CD14-positive monocyte (primary cell): ENCODE measurements at places on chromosomes 6 and 20. TPM values are rescaled to one million over a fixed set of nuclear protein-coding genes. Genes with fewer than 3 reads are reported as not detected.

- H3K36me3 ChIP-seq, result no peaks in the 10 kb centered on the region
- no peak overlapping the region for H3K4me3 ChIP-seq
- no peak overlapping the region for H3K27ac ChIP-seq
- no peaks in the 10 kb centered on the region for H3K27me3 ChIP-seq
Observed at GRCh38 chr6:25318589-25318988, 39.4 kb downstream of the CARMIL1 start.

- no peak for DNase-seq
- H3K36me3 ChIP-seq, result no peaks in the 10 kb centered on the region
- peaks cover 91% of the 10 kb centered on the region for H3K4me1 ChIP-seq
- H3K27me3 ChIP-seq, result no peaks in the 10 kb centered on the region
Observed at GRCh38 chr6:6393069-6393529, 72.6 kb upstream of the F13A1 start.

DNA sequence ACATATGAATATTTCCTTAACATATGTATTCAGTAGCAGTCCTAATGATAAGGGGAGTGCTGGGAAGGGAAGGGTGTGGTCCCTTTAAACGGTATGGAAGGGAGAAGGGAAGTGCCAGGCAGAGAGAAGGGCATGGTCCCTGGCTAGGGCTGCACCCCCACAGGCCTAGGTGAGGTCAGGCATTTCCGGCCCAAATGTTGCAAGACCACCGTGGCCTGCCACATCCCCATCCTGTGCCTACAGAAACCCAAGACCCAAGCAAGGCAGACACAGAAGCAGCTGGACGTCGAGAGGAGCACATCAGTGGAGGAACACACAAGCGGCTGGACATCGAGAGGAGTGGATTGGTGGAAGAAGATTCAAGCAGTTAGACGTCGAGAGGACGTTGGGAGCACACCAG, 5.9 kb downstream of the RRAGD start:
- no peaks in the 10 kb centered on the region for H3K36me3 ChIP-seq
- H3K27me3 ChIP-seq, result no peaks in the 10 kb centered on the region
- H3K4me3 ChIP-seq, result no peak overlapping the region

DNA sequence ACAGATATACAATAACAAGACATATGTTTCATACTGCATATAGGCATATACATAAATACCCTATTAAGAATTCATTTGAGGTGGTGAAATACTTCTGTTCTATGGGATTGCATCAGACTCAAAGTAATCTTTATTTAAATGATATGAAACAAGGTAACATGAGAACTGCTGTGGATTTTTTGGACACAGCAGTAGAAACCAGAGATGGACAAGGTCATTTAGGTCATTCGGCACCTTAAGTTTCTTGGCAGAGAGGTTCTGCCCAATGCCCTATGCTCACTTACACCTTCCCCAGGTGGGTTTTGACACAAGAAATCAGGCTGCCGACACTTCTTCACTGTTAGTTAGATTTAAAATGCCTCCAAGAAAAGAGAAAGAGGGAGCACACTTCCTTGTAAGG, 43.9 kb upstream of the RBM24 start:
- H3K27me3 ChIP-seq, result no peaks in the 10 kb centered on the region
- no peak for DNase-seq
- H3K27ac ChIP-seq, result no peak overlapping the region
- H3K36me3 ChIP-seq, result no peaks in the 10 kb centered on the region
- no peak overlapping the region for H3K4me3 ChIP-seq

DNA sequence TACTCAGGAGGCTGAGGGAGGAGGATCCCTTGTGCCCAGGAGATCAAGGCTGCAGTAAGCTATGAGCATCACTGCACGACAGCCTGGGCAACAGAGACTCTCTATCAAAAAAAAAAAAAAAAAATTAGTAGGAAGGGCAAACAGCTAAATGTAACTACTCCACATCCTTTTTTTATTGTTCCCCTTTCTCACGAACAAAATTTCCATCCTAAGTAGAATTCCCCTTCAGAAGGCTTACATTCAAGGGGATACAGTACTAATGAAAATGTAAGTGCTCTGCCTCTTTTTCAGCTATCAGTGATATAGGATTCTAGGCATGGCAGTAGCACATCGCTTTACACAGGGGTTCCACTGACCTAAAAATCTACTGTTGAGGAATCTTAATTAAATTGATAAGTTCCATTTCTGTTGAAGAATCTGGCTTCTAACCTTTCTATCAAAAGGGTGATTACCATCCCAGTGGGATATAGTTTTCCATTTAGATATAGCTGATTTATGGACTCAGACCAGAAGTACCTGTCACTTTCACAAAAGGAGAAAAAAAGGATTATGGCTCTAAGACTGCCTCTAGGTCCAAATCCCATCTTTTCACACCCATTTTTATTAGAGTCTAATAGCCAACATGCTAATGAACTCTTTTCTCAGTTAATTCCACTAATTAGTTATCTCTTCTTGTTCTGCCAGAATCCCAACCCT, 2.6 kb downstream of the B4GALT5 start:
- peak overlapping the region; percentile 93 for H3K4me3 ChIP-seq
- H3K36me3 ChIP-seq, result no peaks in the 10 kb centered on the region
- no peak overlapping the region for H3K27ac ChIP-seq
- H3K4me1 ChIP-seq, result peaks cover 62% of the 10 kb centered on the region

- DNase-seq, result peak; percentile 73
- H3K4me1 ChIP-seq, result peaks cover 22% of the 10 kb centered on the region
- no peaks in the 10 kb centered on the region for H3K27me3 ChIP-seq
- no peaks in the 10 kb centered on the region for H3K36me3 ChIP-seq
Observed at GRCh38 chr6:11779329-11780096, 910 bp upstream of the ADTRP start.

- H3K4me1 ChIP-seq, result peaks cover 21% of the 10 kb centered on the region
- no peak overlapping the region for H3K27ac ChIP-seq
- no peak for DNase-seq
- no peak overlapping the region for H3K4me3 ChIP-seq
- no peaks in the 10 kb centered on the region for H3K27me3 ChIP-seq
Observed at GRCh38 chr6:111994791-111995190, 59.1 kb upstream of the CCN6 start.

GRCh38 chr6:29653452-29654038, 3.3 kb upstream of the MOG start:
- H3K4me3 ChIP-seq, result no peak overlapping the region
- H3K36me3 ChIP-seq, result no peaks in the 10 kb centered on the region
- H3K4me1 ChIP-seq, result peaks cover 14% of the 10 kb centered on the region
- H3K27ac ChIP-seq, result no peak overlapping the region

GRCh38 chr6:90819483-90819882, 232.6 kb upstream of the MAP3K7 start:
- DNase-seq, result no peak
- H3K27me3 ChIP-seq, result no peaks in the 10 kb centered on the region
- no peaks in the 10 kb centered on the region for H3K4me1 ChIP-seq
- no peak overlapping the region for H3K27ac ChIP-seq

DNA sequence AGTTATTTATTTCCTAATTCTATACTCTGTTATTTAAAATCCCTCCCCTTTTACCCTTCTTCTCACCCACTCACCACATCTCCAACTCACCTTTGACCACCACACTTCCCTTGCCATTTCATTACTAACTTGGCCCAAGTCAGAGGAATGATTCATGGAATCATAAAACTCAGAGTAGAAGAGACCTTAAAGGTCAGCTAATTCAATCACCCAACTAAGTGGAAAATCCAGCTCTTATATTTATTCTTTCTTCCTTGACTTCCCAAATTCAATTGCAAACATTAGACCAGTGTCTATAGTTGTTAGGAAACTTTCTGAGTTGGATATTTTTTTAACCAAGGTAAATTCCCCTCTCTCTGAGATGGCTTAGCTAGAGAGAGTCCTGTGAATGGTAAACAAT, 26.5 kb upstream of the HEY2 start:
- no peaks in the 10 kb centered on the region for H3K4me1 ChIP-seq
- no peak overlapping the region for H3K4me3 ChIP-seq
- DNase-seq, result no peak
- no peaks in the 10 kb centered on the region for H3K27me3 ChIP-seq

DNA sequence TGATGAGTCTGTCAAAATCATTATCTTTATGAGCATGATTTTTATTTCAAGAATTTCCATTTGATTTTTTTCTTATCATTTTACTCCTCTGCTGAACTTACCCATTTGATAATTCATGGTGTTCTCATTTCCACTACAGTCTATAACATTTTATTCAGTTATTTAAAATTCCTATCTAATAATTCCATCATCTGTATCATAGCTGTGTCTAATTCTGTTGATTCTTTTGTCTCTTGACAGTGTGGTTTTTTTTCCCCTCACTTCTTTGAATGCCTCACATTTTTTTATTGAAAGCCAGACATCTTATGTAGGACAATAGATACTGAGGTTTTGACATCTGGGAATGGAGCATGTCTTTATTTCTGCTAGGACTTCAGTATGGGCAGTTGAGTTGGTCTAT, 16.5 kb upstream of the APCDD1L start:
- peaks cover 2% of the 10 kb centered on the region for H3K27me3 ChIP-seq
- no peak overlapping the region for H3K4me3 ChIP-seq
- no peak overlapping the region for H3K27ac ChIP-seq
- no peak for DNase-seq
- H3K36me3 ChIP-seq, result no peaks in the 10 kb centered on the region

Gene OTOR
- not detected for polyA plus RNA-seq

Gene PDE10A
- not detected for polyA plus RNA-seq

Gene CLVS2
- not detected for polyA plus RNA-seq

Gene SFTA2
- not detected in 2 replicates for polyA plus RNA-seq

Gene SLC2A10
- polyA plus RNA-seq, result not detected in 2 replicates

Gene RAB22A
- 9.8 TPM for polyA plus RNA-seq
